Suppressor macrophage (primary cell): ENCODE measurements at places on chromosomes 6 and 20.
A peak's percentile ranks its signal among the peaks of the same experiment; 100 is the strongest.

GRCh38 chr6:8131265-8131897 is 29.0 kb upstream of the EEF1E1 start:
- DNase-seq: peak; percentile 73

DNA sequence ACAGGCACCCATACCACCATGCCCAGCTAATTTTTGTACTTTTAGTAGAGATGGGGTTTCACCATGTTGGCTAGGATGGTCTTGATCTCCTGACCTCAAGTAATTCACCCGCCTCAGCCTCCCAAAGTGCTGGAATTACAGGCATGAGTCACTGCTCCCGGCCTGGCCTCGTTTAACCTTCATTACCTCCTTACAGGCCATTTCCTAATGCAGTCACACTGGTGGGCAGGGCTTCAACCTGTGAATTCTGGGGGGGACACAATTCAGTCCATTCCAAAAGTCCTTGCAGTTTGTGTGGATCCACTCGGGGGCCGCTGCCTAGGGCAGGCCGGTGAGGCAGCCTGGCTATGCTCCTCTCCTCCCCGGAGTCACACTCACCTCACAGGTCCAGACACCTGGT is 112.4 kb upstream of the SNX9 start:
- no peak for DNase-seq

DNA sequence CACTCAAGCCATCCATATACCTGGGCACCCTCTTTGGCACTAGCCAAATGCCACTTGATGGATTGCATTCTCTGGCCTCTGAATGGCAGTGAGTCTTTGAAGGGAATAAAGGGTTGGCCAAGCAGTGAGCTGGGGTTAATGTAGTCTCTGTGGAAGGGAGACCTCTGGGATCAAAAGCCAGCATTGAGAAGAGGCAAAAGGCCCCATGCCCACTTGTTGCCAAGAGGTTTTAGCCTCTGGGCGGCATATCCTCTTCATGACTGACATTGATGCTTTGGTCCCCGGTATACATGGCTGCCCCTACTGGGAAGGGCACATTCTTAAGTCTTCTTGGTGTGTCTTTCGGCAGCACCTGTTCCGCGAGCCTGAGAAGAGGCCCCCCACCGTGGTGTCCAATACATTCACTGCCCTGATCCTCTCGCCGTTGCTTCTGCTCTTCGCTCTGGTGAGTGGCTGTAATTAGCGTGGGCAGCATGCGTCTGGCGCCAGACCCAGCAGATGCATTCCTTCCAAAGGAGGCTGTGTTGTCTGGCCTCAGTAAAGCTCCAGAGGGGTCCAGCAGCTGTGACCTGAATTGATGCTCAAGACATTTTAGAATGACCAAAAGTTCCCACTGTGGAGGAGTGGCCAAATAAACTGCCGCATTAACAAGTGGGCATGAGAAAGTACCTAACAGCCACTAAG is 29.5 kb downstream of the GHRH start:
- DNase-seq: no peak

- DNase-seq: no peak
These were observed 46.7 kb upstream of the CARMIL1 start for GRCh38 chr6:25232479-25232878.

DNA sequence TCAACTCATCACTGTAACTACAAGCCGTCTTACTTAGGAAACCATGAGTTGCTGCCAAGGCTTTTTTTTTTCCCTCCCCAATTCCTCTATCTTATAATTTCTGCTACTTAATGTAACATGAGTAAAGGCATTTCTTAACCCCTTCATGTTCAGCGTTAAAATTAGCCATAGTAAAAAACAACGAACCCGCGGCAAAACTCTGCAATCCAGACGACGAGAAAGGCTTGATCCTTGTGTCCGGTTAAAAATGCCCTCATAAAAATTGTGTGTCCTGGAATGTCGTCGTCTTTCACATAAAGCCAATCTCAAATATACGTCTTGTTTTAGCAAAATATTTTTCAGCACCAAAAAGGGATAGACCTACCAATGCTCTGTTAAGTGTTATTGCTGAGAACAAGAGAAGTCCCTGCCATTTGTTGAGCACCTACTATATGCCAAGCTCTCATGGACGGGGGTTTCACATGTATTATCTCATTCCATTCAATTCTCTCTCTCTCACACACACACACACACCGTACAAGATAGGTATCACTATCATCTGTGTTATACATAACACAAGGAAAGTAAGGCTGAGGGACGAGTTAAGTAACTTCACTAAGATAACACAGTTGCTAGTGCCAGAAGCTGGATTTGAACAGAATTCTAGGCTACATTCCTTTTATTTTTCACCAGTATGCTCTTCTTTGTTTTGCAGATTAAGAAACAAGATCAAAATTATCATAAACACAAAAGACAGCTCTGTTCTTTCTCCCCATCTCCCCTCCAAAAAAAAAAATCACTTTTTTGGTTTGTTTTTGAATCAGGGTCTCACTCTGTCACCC is 683 bp upstream of the ARHGAP18 start:
- no peak for DNase-seq

DNA sequence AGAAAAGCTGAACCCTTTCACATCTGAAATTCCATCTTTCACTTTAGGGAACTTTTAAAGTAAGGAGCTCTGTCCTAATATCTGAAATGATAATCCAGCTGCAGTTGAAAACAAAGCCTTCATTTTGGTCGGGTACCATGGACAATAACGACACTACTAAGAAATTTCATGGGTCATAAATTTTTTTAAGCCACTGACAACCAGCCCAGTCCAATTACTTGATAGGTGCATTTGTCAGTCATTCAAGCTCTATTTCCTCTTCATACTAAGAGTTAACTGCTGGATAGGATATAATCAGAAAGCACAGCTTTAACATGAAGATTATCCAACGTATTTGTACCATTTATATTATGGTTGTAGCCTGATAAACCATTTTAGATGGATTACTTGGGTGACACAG is 52.5 kb downstream of the MMUT start:
- no peak for DNase-seq

- peak; percentile 33 for DNase-seq
These were observed 6.7 kb upstream of the LAMP5 start for GRCh38 chr20:9507544-9508239.

DNA sequence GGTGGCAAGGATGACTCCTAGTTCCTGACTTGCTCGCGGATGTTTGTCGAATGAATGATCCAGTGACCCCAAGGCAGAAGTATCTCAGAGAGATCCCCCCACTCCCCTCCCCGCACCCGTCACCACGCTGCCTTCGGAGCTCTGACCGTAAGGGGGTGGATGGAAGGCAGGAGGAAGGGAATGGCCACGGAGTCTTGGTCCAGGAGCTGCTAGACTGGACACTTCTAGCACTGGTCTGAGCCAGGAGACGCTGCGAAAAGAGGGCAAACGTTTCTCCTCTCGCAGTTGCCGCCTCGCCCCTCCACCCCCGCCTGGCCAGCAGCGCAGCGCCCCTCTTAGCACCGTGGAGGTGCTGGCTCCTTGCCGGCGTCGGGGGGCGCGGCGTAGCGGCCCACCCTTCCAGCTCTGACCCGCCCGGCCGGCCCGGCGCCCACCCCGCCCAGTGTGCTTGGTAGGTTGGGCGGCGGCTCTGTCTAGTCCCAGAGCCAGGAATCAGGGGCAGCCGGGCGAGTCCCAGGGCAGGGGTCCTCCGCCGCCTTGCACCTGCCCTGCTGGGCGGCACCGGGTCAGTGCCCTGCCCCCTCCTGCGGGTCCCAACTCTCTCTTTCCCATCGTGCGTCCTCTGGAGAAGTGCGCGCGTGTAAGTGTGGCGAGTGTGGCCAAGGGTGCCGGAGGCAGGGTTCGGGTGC is 2.4 kb upstream of the DBNDD2 start:
- peak; percentile 17 for DNase-seq

DNA sequence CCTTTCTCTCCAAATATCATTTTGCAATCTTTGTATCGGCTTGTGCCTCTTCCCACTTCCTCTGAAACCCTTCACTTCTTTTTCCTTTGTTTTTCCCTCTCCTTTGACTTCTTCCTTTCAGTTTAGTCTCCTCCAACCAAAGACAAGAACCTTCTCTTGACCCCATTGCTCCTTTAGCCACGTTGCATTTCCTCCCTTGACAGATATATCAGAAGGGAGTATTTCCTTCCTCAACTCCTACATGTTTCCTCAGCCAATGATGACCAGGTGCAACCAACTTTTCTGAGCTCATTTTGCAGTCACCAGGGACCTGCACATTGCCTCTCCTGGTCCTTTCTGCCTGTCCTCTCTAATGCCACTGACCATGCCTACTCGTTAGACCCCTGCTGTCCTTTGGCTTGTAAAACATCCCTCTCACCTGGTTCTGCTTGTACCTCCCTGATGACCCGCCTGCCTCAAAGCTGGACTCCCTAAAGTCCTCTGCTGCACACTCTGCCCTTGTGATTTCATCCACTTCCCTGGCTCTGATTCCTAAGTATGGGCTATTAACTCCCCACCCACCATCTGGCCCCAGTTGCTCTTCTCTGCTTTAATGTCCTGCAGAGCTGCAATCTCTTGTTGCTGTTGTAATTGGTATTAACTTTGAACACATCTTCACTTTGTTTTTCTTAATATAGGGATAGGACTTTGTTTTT is 27.4 kb downstream of the SLC22A16 start:
- DNase-seq: peak; percentile 6

DNA sequence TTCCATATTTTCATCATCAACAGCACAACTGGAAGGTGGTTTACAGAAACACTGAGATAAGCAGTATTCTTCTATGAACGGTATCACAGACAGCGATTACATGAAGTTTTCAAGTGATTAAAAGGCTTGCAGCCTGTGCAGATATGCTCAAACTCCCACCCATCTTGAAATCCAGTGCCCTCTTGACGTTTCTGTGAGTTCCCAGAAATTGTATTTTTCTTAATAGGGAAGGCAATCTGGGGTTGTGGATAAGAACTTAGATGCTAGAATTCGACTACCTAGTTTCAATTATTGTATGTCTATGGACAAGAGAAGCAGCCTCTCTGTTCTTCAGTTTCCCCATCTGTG is 290.3 kb downstream of the ZNF217 start:
- no peak for DNase-seq

- no peak for DNase-seq
These were observed 117.4 kb downstream of the RFX6 start for GRCh38 chr6:116994447-116994846.

GRCh38 chr6:44030812-44031454 is 96.3 kb downstream of the MRPL14 start:
- DNase-seq: no peak

- no peak for DNase-seq
These were observed 61.8 kb downstream of the GCNT2 start for GRCh38 chr6:10582774-10583508.

GRCh38 chr6:89313006-89313405 is 2.1 kb downstream of the GABRR2 start:
- peak; percentile 75 for DNase-seq

- no peak for DNase-seq
These were observed 380.3 kb upstream of the ARID1B start for GRCh38 chr6:156396791-156397418.

DNA sequence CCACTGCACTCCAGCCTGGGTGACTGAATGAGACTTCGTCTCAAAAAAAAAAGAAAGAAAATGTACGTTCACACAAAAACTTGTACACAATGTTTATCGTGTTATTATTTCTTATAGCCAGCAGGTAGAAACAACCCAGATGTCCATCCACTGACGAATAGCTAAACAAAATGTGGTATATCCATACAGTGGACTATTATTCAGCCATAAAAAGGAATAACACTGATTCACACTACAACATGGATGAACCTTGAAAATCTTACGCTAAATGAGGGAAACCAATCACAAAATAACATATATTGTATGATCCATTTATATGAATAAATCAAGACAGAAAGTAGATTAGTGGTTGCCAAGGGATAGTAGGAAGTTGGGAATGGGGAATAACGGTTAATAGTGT is 75.1 kb upstream of the EPB41L1 start:
- DNase-seq: no peak

- no peak for DNase-seq
These were observed 29.7 kb upstream of the ANGPT4 start for GRCh38 chr20:945841-946240.

- DNase-seq: no peak
These were observed 801 bp downstream of the TBPL1 start for GRCh38 chr6:133953634-133954415.

DNA sequence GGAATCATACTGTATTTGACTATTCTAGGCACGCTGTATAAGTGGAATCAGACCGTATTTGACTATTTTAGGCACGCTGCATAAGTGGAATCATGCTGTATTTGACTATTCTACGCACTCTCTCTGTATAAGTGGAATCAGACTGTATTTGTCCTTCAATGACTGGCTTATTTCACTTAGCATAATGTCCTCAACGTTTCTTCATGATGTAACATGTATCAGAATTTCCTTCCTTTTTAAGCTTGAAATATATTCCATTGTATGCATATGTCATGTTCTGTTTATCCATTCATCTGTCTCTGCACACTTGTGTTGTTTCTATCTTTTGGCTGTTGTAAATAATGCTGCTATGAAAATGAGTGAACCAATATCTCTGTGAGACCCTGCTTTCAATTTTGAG is 5.7 kb downstream of the CCDC170 start:
- peak; percentile 44 for DNase-seq

DNA sequence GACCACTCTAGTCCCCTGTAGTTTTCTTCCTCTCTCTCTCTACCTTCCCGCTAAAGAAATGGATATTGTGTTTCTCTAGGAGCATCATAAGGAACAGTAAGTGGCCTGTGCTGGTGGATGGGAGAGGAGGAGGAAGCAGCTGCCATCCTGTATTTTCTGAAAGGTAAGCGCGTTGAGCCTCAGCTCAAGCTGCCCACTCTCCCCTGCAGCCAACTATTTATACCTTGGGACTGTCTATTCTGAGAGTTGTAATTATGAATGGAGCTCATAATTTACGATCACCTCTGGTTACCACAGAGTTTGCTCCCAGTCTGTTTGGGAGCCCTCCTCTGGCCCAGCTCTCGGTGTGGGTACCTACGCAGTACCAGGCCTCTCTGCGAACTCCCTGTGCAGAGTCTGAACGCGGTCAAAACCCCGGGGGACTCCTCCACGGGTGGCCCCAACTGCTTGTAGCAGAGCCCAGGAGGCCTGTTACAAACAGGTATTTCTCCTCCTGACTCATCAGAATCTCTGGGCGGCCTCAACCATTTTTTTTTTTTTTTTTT is 285.4 kb downstream of the SMOC2 start:
- DNase-seq: no peak

DNA sequence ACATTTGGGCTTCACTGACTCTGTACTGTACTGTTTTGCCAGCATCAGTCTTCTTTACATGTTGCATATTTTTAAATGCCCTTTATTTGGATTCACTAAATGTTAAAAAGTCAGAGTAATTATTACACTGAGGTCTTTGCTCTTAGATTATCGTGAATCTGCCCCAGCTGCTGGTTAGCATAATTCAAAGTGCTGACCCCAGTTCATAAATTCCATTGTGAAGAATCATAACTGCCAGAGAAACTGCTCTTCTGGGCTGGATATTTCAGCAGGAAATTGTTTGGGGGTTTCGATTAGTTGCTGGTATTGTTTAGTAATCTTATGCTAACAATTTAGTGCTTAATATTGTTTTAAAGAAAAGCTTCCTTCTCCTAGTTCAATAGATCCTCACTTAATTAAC is 682.1 kb upstream of the MAP3K7 start:
- DNase-seq: no peak

DNA sequence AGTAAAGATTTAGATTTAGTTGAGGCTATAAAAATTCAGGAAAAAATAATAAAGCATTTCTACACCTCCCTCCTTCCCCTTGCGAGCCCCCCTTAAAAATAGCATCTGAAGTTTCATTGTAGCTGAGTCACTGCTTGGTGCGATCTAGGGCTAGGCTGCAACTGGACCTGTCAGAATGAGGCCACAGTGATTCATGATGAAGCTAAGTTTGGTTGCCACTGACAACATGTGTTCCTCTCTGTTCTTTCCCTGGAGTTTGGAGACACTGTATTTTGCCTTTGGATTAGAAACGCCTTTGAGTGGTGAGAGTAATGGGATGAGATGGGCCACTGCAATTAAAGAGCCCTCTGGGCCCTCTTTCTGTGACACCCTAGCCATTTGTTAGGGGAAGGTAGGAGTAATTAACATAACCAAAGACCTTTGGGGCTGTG is 334.1 kb downstream of the NRN1 start:
- peak; percentile 82 for DNase-seq
